WTC11 (cell line): ENCODE measurements at places on chromosomes 13 and 19.

GRCh38 chr19:51246164-51246552 is 4.7 kb upstream of the SIGLECL1 start:
- DNase-seq: no peak

DNA sequence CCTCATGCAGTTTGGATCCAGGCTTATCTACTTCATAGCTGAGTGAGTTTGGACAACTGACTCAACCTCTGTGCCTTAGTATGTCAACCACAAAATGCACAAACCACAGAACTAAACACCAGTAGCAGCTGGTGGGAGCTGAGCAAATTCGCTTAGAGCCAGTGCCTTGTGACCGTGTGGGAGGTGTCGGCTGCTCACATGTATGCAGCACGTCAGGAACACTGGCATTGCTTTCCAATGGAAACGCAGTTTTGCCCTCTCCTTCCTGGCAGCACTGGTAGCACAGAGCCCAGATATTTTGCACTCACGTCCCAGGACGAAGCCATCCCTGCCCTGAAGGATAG is 8.3 kb upstream of the NTN5 start:
- no peak for DNase-seq

DNA sequence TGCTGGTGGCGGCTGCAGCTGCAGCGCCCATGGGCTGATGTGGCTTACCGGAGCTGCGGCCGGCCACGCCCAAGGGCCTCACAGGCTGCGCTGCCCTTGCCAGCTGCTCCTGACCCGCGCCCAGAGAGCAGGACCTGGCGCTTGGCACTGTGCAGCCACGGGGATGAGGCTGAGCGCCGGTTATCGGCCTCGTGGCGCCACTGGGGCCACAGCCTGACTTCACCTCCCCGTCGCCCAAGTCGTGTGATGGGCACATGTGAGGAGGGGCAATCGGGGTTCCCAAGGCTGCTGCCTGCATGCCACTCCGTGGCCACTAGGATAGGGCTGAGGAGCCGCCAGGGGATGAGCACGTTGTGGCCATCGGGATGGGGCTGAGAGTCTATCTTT is 77.2 kb upstream of the PABPC3 start:
- peak; percentile 53 for DNase-seq

- no peak for DNase-seq
Measured at GRCh38 chr19:19533841-19534240, 4.2 kb upstream of the CILP2 start.

- DNase-seq: no peak
Measured at GRCh38 chr13:89324582-89324981, 1653.4 kb downstream of the SLITRK5 start.

DNA sequence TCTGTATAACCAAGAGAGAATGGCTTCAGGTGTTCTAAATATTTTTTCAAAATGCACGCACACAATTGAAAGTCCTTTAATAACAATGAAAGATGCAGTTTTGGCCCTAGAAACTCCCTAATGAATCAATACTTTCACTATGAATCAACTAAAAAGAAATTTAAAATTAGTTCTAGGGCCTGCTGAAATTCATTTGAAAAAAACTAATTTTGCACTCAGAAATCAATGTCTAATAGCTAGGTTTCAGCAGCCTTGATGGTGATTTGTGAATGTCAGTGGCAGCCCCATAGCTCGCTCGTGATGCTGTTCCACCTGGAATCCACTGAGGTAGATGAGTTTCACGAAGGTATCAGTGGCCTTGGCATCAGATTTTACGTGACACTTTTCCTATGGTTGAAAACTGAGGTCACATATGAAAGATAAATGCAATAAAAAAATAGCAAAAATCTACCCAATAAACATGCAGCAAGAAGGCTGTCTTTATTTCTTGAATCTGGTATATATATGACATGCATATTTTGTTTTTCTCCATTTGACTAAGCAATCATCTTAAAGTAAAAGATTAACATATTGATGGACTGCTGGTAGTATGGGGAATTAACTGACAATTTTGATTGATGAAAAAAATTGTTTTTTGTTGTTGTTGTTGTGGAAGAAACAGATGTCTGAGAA is 141.0 kb downstream of the AKAP11 start:
- DNase-seq: no peak

DNA sequence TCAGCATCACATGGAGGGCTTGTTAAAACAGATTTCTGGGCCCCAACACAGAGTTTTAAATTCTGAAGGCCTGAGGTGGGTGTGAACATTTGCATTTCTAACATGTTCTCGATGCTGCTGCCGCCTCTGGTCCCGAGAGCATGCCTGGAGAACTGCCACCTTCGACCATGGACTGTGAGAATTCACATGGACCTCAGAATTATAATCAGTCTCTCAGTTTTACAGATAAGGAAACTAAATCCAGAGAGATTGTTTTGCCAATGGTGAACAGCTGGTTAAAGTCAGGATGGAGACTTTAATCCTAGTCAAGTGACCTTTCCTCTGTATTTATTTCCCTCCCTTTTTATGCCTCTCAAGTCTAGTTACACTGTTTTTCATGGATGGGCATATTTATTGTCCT is 14.7 kb downstream of the ALOX5AP start:
- no peak for DNase-seq

GRCh38 chr19:53158119-53158656 is 665 bp downstream of the ZNF347 start:
- DNase-seq: peak; percentile 52
